ENCODE measurements at places on chromosomes 1 and 21.

DNA sequence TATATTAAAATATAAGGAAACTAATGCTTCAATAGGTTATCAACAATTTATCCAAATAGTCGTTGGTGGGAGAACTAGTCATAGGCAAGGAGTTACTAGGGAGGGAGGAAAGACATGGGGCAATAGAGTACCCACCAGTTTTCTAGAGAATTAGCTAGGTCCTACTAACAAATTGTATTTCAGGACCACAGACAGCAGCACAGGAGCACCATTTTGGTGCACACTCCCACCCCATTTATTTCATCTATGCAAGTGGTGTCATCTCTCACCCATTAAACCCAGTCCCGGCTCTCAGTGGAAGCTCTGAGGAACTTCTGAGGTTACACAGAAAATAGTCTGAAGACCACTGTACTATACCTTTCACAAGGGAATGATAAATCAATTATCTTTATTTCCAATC is 89.0 kb upstream of the BCAR3 start:
- no peak for DNase-seq

DNA sequence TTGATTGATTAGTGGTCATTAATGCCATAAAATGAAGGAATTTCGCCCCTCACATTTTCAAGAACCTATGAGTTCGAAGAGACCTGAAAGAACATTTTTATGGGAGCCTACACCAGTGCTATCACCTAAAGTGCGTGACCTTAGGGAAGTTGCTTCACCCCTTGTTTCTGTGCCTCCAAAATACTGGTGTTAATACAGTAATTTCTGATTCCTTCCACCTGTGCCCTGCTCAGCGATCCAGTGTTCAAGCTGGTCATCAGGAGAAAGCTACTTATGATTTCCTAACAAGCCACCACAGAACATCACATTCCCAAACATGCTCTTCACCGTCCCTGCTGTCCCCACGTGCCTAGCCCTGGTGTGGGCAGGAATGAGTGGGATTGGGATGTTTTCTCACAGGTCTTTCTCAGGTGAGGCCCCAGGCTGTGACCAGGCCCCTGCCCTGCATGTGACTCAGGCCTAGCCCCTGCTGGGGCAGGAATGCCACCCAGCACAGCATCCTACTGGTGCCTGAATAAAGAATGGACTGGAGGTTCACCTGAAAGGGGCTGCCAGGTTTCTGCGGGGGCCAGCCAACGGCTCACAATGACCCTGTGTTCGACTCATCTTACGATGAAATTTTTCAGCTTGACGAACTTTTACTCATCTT is 60.3 kb downstream of the CD247 start:
- DNase-seq = no peak

DNA sequence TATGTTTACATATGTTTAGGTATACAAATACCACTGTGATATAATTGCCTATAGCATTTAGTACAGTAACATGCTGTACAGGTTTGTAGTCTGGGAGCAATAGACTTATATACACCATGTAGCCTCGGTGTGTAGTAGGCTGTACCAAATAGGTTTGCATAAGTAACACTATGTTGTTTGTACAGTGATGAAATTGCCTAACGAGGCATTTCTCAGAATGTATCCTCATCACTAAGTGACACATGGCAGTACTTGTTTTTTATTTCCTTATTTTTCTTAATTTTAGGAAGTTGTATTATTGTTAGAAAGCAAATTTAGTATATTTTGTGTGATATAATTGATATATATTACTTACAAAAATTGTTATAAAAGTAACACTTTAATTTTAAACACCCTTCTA is 840.9 kb downstream of the LTN1 start:
- no peak for DNase-seq

DNA sequence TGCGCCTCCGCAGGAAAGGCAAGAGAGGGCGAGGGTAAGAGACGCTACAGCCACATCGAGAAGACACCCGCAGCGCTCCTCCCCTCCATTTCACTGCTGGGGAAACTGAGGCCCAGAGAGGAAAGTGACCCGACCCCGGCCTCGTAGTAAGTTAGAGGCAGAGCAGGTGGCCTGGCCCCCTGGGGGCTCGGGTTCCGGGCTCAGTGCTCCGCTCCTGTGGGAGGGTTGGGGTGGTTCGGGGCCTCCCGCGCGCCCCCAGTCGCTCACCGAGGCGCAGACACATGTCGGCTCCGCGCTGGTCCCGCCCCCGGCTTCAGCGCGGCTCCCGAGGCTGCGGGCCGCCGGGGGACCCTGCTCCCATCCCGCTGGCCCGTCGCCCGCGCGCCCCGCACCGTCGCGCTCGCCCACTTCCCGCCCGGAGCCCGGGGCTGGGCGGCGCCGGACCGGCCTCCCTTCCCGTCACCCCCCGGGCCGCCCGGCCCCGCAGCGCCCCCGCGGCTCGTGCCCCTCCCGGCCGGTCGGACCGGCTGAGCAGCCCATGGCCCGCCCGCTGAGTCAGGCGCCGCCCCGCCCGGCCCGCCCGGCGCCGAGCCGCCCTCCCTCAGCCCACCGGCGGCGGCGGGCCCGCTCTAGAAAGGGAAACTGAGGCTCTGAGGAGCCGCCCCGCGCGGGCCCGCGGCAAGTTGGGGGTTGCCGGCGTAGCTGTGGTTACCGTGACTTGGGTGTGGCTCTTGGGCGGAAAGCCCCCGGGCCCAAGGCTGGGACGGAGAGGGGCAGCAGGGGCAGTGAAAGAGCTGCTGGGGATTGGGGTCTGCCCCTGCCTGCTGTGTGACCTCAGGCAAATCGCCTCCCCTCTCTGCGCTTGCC is at the start of gene TMEM54:
TMEM54 (minus strand) TSS at position 434 of the 867 bp plus-strand sequence; CDS start at position 283, 151 bp downstream.
- DNase-seq = no peak

DNA sequence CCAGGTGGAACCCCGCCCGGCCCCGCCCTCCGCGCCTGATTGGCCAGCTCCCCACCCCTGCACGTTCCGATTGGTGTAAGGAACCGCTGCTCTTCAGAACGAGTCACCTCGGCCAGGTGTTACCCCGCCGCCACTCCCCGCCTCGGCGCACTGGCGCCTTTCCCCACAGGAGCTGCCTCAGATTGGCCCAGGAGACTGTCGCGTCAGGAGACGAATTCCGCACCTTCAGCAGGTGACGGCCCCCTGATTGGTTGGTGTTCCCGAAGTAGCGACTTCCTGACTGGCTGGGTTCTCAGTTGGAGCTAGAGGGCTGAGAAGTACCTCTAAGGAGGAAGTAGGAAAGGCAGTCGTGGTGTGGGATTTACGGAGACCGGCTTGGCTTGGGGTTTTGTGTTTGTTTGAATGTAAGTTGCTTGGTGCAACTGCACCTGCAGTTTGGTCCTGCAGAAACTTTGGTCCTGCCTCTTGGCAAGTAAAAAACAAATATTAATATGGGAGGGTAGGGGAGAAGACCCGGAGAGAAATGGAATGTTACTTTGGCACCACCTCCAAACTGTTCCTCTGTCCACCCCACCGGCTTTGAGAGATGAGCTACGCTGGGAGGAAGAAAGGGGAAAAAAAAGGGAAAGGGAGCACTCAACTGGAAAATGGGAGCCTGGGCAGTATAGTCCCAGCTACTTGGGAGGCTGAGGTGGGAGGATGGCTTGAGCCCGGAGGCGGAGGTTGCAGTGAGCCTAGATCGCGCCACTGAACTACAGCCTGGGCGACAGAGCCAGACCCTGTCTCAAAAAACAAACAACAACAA is 415 bp upstream of the F11R start:
- DNase-seq = peak; percentile 85

All from COLO829 (cell line).